Colonic mucosa (tissue), 4 donors: ENCODE measurements at places on chromosomes 12 and 14. TPM values are rescaled to one million over a fixed set of nuclear protein-coding genes. Genes with fewer than 3 reads are reported as not detected.

The KRT77 gene
- total RNA-seq = not detected

DNA sequence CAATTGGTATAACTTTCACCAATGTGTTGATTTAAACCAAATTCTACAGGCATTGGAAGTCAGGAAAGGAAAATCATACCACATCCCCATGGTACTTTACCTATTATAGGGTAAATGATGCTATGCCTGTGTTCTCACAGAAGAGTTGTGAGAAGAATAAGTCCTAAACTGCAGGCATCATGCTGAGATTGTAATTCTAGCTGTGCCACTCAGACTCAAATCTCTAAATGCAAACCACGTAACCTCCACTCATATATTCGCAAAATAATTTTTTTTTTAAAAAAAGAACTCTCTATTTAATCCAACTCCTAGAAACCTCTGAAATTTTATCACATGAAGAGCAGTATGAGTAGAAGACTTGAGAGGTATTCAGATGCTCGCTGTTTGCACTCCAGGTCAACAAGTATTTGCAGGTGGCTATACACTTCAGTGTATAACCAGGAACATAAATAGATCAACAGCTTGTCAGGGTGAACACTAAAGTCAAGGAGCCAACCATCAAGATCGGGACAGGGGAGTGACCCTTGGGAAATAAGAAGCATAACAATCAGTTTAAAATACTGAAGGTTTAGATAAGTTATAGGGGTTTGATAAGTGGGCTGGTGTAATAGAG is 110.1 kb downstream of the SLC25A21 start:
- DNase-seq = no peak

GRCh38 chr14:66015071-66015780 is 470.9 kb upstream of the CCDC196 start:
- no peak for DNase-seq

- DNase-seq = peak; percentile 87
Measured at GRCh38 chr14:100306101-100306997, at the start of gene SLC25A29. Gene SLC25A29 (minus strand): TSS chr14:100306444. CDS start chr14:100306232, 212 bp downstream.

- no peak for DNase-seq
Measured at GRCh38 chr12:21757735-21758134, 16.8 kb downstream of the KCNJ8 start.

DNA sequence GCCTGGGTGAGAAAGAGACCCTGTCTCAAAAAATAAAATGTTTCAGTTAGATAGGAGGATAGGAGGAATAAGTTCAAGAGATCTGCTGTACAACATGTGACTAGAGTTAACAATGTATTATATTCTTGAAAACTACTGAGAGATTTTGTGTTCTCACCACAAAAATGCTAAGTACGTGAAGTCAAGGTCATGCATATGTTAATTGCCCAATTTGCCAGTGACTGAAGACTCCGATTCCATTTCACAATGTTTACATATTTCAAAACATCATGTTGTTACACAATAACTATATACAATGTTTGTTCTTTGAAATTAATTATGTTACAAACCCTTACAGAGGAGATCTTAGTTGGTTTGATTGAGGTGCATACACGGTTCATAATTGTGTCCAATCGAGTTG is 52.1 kb downstream of the SLC15A4 start:
- no peak for DNase-seq

The POTEG gene
- not detected for total RNA-seq

DNA sequence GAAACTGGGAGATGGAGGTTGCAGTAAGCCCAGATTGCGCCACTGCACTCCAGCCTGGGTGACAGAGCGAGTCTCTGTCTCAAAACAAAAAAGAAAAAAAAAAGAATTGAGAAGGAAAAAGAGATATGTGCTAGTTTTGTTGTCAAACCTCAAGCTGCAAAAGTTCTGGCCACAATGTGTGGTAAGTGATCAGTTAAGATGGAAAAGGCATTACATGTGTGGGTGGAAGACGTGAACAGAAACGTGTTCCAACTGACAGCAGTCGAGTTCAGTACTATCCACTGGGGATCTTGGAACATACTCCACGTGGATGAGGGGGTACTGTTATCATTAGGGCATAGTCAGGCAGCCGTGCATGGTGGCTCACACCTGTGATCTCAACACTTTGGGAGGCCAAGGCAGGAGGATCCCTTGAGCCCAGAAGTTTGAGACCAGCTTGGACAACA is 17.3 kb downstream of the GPR68 start:
- no peak for DNase-seq

DNA sequence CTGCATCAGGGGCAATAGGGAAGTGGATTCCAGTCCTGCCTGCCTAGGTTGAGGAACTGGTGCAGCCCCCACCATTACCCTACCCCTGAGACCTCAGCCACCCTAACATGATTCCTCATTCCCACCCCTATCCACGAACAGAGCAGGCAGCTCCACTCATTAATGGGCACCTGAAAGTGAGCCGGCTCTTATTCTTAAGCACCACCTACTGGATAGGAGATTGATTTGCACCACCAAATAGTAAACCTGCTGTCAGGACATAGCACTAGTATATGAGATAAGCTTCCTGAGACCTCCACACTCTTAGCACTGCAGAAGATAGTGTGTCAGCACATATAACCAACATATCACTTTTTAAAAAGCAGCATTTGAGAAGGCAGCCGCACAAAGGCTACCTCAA is 573.2 kb downstream of the SOX5 start:
- no peak for DNase-seq

The KIF26A gene
- 6.6 TPM for total RNA-seq

GRCh38 chr14:78075033-78075432 is 95.1 kb upstream of the NRXN3 start:
- DNase-seq = no peak

DNA sequence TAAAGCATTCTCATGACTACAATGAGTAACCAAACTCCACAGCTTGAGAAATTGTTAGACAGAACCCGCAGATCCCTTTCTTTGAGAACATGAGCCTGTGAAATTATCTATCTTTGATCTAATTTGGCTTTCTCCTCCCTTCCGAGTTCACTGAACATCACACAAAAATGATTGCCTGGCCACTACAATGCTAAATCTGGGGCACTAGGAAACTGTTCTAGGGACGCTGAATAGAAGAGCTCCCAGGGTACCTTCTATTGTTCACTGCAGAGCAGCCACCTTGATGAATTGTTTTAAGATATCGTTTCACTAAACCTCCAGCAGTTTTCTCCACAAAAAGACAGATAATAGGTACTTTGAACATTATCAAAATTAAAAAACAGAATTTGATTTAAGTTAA is 47.5 kb downstream of the SINHCAF start:
- no peak for DNase-seq

The NANOG gene
- total RNA-seq = not detected

GRCh38 chr14:34354556-34354955 is 107.5 kb downstream of the SPTSSA start:
- no peak for DNase-seq
